ENCODE measurements at places on chromosomes 3 and 15.

DNA sequence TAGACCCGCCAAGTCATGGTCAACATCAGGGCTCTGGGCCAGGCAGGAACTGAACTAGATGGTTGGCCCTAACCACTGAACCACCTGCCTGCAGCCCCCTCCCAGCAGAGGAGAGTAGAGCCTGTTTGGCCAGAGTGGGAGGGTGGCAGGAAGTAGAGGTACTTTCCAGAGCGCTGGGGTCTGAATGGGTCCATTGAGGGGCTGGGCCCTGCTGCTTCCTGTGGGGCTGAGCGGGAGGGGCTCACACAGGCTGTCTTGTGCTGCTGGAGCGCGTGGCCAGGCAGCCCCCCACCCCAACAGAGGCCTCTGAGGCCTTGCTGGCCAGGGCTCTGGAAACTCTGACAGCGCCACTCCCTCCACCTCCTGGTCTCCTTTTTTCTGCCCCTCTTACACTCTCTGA is 17.4 kb downstream of the CSPG4 start:
- no peak for DNase-seq

GRCh38 chr3:112333002-112333380 is at the start of gene CD200:
Gene CD200 (plus strand): TSS chr3:112333156. CDS start chr3:112333213, 57 bp downstream.
- peak; percentile 74 for DNase-seq

- peak; percentile 34 for DNase-seq
Measured at GRCh38 chr3:12750223-12750622, 8.8 kb downstream of the TMEM40 start.

DNA sequence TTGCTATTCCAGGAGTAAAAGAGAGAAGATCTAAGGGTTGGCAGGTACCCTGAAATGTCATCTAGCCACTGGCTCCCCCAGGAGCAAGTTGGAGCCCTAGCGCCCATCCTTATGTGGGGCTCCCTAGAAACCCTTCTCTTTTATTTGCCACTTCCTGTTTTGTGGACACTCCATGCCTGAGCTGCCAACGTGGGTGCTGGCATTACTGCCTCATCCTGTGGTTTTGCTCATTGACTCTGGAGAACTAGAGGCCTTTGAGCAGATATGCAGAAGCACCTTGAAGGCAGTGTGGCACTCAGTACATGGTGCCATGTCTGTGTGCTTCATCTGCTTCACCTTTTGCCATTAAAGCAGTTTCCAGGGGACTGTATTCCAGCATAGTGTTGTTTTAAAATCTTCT is 8.1 kb downstream of the EDEM1 start:
- DNase-seq = no peak

DNA sequence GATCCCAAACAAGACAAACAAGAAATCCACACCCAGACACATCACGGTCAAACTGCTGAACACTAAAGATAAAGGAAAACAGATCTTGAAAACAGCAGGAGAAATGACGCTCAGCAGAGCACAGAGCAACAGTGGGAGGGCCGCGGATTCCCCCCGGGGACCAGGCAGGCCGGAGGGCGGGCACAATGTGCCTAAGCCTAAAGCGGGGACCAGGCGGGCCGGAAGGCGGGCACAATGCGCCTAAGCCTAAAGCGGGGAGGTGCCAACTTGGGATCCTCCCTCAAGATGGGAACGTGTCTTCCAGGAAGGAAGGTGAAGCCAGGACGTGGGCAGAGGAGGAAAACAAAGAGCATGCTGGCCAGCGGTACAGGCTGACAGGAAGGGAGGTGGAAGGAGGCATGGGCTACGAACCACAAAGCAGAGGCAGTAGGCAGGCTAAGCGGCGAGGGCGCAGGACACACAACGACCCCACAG is 31.1 kb downstream of the CYFIP1 start:
- DNase-seq = peak; percentile 37

DNA sequence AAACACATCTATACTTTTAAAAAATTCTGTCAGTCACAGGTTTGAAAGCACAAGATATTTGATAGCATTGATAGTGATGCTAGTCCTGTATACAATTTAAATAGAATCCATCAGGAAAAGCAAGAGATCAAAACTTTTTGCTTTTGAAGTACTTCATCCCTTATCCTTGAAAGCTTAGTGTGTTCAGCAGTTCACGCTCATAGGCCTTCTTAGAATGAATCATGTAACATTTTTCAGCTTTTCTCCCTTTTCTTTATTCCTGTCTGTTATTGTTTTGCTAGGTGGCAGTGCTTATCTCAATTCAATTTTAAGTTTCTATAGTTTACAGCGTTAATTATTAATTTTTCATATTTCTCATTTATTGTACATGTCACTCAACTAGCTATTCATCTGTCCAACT is 69.1 kb downstream of the FGF7 start:
- DNase-seq = no peak

DNA sequence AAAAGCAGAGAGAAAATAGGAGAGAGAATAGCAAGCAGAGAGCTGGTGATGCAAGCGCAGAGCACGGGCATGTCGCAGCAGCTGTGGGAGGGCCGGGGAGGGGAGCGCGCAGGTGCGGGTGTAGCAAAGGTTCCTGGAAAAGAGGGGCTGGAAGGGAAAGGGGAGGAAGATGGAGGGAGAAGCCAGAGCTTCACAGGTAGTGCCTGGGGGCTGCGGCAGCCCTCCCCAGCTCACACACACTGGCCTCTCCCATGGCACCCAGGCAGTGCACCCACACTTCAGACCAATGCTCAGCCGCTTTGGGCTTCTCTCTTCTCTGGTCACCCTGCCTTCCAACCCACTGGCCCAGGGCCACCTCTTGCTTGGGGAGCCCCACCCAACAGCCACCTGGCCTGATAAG is 72.1 kb downstream of the ADAMTS7 start:
- DNase-seq = no peak

DNA sequence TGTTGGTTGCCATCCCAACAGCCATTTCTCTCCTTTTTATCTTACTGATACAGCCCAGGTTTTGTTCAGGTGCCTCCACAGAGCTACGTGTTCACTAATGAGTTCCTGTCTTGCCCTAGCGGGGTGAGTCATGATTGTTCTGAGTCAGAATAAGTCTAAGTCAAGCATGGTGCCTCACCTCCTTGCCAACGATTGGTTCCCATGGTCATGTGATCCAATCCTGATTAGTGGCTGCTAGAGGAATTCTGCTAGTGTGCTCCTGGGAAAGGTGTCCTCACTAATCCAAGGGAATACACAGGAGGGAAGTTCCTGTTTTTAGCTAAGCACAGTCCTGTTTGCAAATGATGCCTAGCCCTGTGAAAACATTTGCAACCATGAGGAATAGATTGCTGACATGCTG is 99.8 kb downstream of the NSUN3 start:
- DNase-seq = no peak

GRCh38 chr3:10846657-10846975 is 30.6 kb downstream of the SLC6A11 start:
- DNase-seq = no peak
